NCI-H510A treated with DMSO at 0.1 percent for 48 hours (cell line): ENCODE measurements at places on chromosomes 13 and 19.

GRCh38 chr19:34574704-34575103, 93.1 kb downstream of the WTIP start:
- no peak for DNase-seq

- no peak for DNase-seq
Measured at GRCh38 chr13:97302611-97303010, 80.5 kb downstream of the MBNL2 start.

DNA sequence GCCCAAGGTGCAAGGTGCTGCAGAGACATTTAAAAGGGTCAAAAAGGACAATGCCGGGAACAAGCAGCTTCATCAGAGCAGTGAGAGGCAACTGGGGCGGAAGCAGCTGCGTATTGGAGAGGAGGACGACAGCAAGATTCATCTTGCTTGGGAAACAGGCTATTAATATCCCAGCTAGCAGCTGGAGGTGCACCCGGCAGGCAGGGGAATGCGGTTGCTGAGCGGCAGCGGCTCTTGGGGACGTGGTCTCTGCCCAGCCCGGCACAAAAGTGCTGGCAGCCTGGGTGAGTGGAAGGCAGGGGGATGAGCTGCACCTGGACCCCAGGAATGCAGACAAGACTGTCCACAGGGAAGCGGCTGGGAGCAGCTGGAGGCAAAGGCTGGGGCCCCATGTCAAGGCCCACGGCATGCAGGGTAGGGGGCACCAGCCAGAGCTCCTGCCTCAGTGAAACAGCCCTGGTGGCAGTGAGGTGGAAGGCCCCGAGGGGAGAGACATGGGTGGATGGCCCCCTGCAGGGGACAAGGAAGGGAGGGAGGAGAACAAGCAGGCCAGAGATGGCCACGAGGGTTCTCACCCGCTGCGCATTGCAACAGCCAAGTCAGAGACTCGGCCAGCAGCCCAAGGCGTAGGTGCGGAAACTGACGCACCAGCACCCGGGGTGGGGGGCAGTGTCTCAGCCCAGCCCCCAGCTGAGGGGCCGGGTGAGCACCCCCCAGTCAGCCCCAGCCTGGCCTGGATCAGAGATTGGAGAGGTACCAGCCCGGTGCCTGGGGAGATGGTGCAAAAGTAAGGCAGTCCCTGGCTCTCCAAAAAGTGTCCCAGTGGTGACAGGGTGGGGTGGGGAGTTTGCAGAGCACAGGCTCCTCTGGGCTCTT, 34.4 kb downstream of the PEPD start:
- DNase-seq: no peak

DNA sequence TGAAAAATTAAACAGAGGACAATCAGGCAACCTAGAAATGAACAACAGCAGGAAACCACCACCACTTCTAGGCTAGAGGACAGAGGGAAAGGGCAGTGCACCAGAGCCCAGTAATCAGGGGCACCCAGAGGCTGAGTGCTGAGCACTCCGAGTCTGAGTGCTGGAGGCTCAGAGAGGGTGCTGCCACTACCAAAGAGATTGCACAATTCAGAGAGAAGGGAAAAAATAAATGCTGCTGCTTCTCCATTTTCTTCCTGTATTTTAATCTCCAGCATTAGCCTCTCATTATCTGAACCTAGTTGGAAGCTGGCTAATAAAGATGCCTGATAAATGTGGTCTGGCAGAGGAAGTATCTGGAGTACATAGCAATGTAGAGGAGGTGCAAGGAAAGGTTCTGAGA, 11.8 kb upstream of the ZNF175 start:
- DNase-seq: no peak

- peak; percentile 41 for DNase-seq
Measured at GRCh38 chr19:6739390-6739882, at the start of gene TRIP10. TSS of gene TRIP10 (plus strand) at chr19:6739680. CDS start at chr19:6739762, 82 bp downstream.

GRCh38 chr13:39335721-39336120, 267.3 kb downstream of the LHFPL6 start:
- DNase-seq: no peak
